ENCODE measurements at places on chromosomes 13 and 19.

DNA sequence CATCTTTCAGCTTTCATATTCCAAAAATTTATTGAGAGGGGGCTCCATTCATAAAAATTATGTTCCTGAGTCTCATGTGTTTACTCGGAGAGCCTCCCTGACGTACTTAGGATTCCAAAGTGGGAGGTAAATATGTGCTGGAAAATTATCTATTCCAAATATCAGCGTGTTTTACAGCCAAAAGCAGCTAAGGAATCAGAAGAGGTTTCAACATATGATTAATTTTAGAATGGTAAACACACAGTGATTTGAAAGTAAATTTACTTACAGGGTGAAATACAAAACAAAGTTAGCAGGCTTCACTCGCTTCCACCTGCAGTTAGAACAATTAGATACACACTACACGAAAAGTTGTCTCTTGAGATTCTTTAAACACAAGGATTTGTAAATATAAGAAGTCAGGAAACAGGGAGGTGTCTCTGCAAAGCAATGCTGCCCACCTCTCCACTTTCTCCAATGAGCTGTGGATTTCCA, 313.8 kb upstream of the NBEA start:
- DNase-seq: no peak

GRCh38 chr13:67120872-67121531, 109.1 kb downstream of the PCDH9 start:
- DNase-seq: no peak

DNA sequence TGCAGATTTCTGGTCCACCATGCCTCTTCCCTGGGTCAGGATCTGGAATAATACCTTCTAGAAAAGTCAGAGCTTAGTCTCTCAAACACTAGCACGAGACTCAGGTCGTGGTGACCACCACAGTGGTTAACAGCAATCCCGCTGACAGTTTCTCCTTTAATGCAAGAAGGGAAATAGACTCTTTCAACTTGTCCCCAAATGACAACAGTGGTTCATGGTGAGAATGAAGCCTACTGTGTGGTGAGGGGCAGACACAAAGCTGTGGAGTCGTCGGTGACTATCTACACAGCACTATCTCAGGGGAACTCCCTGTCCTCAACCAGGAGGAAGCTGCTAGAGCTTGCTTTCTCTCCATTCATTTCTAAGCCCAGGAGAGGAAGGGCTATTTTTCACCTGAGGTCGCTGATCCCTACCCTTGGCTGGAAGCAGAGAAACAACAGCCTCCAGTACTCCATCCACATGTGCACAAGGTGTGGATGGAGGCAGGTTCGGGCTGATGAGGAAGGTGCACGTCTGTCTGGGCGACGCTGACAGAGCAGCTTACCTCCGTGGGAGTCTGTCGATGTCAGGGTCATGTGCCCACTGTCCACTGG, 72.4 kb downstream of the STK24 start:
- no peak for DNase-seq

DNA sequence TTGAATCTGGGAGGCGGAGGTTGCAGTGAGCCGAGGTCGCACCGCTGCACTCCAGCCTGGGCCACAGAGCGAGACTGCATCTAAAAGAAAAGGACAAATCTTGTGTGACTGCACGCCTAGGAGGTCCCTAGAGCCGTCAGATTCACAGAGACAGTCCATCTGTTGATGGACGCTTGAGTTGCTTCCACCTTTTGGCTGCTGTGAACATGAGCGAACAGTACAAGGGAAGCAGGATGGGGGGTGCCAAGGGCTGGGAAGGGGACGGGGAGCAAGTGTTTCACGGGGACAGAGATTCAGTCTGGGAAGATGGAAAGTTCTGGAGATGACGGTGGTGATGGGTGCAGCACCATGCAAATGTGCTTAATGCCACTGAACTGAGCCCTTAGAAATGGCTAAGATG, 78.7 kb downstream of the GNG7 start:
- DNase-seq: no peak

DNA sequence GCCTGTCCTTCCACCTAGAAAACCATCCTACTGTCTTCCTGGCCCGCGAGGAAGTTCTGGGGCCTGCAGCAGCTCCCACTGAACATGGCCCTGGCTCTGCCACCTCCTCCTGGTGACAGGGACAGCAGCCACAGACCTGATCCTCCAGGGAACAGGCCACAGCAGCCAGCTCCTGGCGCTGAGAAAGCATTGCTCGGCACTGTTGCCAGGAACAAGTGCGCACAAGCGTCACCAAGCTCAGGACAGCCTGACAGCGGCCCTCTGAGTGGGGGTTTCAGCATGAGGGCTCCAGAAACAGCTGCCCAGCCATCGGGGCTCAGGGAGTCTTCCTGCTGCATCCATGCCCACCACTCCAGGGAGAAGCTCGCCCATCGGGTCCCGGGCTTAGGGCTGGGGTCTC, 21.9 kb downstream of the AP3D1 start:
- no peak for DNase-seq

GRCh38 chr19:14035706-14036105, 4.1 kb downstream of the IL27RA start:
- no peak for DNase-seq

DNA sequence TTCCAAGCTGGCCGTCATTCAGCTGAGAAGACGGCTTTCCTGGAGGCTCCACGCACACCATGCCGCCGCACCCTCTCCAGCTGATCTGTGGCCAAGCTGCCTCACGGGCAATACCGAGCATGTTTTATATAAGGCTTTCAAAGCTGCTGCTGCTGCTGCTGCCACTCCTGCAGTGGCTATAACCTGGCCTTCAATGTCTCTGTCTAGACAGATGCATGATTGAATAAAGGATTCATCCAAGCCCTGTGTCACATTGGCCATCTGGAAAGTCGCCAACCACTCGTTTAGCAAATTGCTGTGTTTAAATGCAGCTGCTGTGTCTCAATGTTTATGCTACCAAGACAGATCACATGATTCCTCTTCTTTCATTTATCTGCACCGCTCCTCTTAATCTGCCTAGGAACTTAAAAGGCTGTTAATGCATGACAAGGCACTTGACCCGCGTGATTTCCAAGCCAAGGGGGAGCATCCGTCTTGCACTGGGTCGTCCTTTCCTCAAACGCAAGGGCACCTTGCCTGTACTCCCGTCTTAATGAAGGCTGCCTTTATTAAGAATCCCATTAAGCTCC, 114.3 kb downstream of the TEX26 start:
- no peak for DNase-seq

GRCh38 chr19:45224645-45225044, 20.6 kb downstream of the EXOC3L2 start:
- no peak for DNase-seq

Data from H1 (cell line).